ENCODE measurements at places on chromosomes 13 and 19.

- no peak for DNase-seq
These were observed 27.0 kb upstream of the ARGLU1 start for GRCh38 chr13:106594980-106595379.

DNA sequence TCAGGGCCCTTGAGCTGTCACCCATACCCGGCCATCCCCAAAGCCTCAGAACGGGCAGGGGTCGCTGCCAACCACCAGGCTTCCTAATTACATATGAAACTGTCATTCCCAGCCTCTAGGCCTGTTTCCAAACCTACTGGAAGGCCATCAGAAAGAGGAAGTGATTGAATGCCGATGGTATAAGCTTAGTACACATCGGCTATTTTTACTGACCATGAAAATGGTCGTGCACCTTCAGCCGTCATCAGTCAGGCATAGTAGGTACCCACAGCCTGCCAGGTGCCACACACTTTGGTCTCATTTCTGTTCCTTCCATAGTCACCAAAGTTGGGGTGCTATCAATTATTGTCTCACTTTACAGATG lies 10.2 kb downstream of the KRI1 start:
- no peak for DNase-seq

DNA sequence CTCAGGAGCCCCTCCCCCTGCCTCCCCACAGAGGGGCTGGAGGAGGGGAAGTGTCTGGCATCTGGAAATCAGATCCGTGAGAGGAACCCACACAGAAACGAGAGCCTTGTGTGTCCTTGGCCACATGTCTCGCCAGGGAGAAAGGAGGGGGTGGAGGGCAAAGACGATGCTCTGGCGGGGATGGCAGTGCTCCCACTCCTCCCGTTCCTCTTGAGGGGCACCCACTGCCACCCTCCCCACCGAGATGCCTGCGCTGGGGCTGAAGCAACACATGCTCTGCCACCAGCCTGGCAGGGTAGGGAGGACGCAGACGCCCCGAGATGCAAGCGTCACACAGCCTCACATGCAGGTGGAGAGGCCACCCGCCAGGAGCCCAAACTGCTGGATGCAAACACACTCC lies 2.8 kb downstream of the ADGRL1 start:
- no peak for DNase-seq

DNA sequence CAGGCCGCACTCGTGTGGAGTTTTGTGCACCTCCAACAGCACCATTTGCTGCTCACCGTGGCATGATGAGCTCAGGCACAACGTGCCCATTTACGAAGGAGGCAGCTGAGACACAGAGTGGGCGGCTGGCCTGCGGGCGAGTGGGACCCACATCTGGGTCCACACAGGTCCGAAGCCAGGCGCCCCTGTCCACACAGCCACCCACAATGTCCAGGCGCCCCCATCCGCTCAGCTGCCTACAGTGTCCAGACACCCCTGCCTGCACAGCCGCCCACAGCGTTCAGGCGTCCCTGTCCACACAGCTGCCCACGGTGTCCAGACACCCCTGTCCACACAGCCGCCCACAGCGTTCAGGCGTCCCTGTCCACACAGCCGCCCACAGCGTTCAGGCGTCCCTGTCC lies 42.5 kb upstream of the F7 start:
- no peak for DNase-seq

DNA sequence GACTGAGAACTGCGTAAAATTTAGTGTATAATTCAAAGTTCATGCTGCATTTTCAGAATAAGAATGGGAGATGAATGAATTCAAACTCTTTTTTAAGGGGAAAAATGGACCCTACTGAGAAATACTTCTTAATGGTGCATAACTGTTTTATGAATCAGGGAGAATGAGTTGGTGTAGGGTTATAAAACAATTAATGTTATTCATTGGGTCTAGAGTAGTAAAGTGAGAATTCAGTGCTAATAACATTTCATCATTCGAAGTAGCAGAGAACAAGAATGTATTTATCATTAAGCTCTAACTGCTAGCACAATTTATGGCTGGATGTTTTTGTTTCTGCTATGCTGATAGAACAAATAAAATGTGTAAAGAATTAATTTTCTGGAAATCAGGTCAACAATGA lies 310.2 kb downstream of the SLITRK5 start:
- DNase-seq: no peak

DNA sequence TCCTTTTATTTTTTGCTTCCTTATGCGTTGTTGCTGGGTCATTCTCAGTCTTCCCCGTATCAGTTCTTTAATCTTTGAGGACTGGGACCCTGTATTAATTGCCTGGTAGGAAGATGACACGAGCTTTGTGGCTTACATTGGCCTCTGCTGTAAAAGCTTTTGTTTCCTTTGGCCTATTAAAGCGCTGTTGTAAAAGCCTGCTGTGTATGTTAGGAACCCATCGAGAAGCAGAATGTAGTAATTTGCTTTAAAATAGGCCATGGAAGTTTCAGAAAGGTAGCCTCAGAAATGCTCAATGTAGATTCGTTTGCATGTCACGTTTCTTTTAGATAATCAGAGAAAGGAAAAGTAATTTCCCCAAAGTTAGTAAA lies 257.5 kb upstream of the STARD13 start:
- no peak for DNase-seq

DNA sequence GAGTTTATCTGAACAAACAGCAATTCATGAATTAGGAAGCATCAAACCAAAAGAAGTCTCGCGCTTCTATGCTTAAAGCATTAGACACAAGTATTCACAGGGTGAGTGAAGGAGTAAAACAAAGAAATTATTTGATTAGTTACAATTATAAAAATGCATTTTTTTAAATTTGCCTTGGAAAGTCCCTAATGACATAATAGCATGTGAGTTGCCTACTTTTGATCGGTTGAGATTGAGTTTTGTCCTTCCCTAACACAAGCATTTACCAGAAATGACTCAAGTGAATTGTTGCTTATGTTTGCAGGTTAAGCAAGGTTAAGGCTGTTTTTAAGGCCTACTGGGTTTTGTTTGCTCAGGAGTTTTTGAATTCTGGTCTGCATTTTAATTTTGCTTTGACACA lies 389 bp upstream of the ZNF649 start:
- no peak for DNase-seq

DNA sequence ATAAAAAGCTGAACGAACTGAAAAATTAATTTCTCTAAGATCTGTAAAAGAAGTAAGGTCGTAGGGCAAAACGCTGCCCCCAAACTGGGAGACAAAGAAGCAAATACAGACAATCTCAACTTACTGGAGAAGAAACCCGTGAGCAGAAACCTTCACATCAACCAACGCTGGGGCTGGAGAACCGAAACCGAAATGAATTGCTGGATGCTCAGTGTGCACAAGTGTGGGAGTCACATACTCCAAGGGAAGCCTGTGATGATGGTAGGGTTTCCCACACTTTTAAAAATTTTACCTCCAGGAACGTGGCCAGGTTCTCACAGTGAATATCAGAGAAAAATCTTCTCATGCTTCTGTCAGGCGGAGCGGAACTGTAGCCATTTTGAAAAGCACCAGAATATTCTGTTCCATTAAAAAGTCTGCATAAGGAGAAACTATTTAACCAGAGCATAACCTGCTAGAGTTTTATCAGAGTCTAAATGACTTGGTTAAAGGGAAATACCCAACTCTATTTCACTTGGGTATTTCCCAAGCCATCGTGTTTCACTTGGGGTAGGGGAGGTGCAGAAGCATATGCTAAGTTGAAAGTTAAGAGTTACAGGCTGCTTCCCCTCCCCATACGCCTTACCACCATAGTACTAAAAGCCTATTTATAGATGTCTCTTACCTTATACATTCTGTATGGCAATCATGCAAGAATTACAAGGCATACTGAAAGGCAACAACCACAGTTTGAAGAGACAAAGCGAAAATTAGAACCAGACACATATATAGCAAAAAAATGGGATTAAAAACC lies 110.5 kb upstream of the SLITRK1 start:
- no peak for DNase-seq

DNA sequence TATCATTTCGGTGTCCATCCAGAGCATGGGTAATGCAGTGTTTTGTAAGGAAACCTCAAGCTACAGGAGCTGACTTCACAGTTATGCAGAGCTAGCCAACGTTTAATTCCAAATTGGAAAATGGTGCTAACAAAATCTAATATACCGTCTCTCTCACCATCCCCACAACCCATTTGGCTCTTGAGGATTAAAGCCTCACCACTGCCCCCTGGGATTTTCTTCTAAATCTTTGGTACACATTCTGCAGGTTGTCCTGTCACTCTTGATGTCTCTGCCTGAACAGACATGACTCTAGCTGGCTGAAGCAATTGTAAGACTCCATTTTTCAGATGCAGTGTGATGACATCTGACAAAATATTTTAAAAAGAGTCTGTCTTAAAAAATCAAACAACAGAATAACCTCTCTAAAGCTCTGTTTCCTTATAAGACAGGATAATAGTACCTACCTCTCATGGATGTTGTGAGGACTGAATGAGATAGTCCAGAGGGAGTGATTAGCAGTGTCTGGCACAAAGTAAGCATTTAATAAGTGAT lies 451.8 kb downstream of the SUCLA2 start:
- DNase-seq: no peak

DNA sequence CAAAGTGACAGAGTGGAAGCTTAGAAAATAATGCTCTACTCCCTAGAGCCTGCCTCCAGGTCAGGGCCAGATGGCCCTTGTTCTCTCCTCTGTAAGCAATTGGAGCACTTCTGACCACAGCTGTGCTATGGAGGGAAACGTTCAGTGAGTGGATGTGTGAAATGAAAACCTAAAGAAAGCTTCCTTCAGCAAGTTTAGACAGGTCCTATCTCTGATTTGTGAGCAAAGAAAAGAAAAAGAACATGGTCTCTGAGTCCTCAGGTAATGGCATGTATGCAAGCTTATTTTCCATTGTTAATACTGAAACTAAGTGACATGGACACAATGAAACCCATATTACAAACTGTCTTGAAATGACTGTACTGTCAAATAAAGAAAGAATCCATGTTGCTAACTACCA lies 1486.8 kb downstream of the EFNB2 start:
- no peak for DNase-seq

DNA sequence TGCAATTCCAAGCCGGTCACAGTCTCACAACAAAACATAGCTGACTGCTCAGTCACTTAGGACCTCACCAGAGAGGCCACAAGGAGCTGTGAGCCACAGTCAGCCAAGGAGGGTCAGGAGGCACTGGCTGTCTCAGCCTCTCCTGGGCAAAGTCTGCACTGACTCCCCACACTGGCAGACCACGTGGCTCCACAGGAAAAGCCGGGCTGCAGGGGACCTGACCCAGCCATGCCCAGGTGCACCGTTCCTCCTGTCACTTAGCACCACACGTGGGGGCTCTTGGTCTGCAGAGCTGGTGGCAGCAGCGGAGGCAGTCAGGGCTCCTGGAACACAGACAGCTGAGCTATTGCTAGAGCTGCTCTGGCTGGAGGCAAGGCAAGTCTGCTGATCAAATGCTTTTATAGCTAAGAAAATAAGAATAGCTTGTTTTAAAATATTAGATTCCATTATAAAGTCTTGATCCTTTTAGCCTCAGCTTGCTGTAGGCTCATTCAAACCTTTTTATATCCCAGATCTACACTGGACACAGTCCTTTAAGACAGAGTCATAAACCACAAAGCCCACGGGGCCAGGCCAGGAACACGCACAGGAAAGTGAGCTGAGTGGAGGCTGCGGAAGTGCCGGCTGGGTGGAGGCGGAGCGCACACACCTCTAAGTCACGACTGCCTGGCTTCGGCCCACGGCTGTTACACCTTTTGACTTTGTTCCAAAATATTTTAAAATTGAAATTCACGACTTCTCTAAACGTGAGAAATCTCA lies 744.1 kb downstream of the UQCRFS1 start:
- no peak for DNase-seq

DNA sequence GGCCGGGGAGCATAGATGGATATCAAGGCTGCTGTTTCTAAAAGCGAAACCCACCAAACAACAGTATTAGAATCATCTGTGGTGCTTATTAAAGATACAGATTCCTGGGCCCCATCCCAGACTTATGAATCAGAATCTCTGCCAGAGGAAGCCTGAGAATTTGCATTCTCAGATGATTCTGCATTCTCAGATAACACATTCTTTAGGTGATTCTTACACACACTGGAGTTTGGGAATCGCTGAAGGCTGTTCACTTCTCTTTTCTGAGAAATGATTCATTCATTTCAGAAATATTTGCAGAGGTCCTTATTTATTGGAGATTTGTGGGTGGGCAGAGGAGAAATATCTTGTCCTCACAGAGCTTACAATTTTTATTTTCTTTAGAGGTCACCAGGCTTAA lies 24.4 kb downstream of the ALOX5AP start:
- DNase-seq: no peak

GRCh38 chr13:60164234-60164889 lies 634 bp upstream of the DIAPH3 start:
- no peak for DNase-seq

DNA sequence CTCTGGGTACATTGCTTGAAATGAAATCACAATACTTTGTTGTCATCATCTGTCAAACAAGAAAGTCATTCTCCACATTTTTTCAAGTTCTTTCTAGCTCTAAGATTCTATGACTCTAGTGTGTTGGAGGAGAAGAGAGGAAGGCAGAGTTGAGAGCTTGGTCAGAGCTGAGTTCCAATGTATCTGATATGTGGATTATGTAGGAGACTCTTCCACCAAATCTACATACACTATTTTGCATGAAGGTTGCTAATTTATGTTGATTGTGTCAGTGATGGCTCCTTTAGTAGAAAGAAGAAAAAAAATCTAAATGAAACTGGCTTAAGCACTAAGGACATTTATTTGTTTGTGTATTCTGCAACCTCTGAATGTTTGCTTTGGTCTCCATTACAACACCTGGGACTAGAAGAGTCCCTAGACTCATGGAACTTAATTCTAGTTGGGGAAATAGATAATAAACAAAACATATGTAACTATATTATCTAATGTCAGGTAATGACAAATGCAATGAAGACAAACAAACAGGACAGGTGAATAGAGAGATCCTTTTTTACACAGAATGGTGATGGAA lies 691.9 kb downstream of the UQCRFS1 start:
- DNase-seq: no peak

DNA sequence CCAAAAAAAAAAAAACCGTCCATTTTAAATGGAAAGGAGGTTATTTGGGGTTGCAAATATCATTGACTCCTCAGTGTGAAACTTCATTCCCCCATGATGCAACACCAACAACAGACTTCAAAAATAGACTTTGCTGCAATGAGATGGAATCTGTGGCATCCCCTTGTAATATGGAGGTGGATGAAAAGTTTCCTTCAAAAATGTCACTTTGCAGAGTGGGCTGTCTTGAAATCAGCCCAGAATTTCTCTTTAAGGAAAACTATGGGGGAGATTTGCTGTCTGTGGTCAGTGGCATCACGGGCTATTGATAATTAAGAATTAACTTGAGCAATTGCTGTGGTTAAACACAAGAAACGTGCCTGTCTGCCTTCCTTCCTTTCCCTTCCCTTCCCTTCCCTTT lies 1.5 kb downstream of the GPR18 start:
- DNase-seq: no peak

DNA sequence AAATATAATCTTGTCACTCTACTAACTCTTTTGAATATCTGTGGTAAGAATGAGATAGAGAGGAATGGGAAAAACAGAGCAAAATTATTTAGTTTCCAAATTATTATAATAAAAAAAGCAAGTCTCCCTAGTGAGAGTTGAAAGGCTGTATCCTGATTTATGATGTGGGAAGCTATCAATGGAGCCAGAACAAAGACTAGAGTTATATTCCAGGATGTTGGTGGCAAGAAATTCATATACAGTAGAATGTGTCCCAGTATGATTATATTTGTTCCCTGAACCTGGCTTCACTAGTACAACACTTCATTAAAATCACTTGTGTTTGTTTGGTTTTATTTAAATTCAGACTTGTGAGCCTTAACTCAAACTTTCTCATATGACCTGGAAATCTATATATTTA lies 630.3 kb downstream of the GPC5 start:
- no peak for DNase-seq

- DNase-seq: no peak
These were observed 5.3 kb upstream of the ATG4D start for GRCh38 chr19:10538204-10538983.

- no peak for DNase-seq
These were observed 55.8 kb downstream of the NALCN start for GRCh38 chr13:101360525-101360924.
